ENCODE measurements at places on chromosomes 4 and X.

- no peak for DNase-seq
Measured at GRCh38 chr4:185379326-185380295, 16.1 kb downstream of the LRP2BP start.

GRCh38 chr4:163535657-163536056 is 41.2 kb downstream of the TMA16 start:
- DNase-seq: no peak

GRCh38 chr4:5956285-5957021 is 61.8 kb downstream of the C4orf50 start:
- DNase-seq: no peak

GRCh38 chr4:173504181-173504503 is 25.9 kb downstream of the HAND2 start:
- no peak for DNase-seq

DNA sequence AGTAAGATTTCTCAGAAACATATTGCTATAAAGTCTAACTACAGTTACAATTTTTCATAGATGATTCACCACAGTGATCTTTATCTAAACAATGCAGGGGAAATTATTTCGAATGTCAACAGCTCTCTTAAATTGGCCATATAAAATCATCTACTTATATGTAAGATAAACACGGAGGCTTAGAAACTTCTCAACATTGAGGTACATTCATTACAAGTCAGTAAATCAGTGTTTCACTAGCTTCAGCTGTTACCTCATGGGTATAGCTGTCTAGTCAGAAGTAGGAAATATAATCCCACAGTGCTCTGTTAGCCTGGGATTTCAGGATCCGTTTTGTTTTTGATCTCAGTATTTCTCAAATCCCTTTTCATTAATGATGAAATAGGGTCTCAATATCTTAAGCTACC is 43.2 kb downstream of the PCDH7 start:
- DNase-seq: peak; percentile 11

- DNase-seq: peak; percentile 34
Measured at GRCh38 chrX:68415316-68415715, 18.0 kb downstream of the OPHN1 start.

DNA sequence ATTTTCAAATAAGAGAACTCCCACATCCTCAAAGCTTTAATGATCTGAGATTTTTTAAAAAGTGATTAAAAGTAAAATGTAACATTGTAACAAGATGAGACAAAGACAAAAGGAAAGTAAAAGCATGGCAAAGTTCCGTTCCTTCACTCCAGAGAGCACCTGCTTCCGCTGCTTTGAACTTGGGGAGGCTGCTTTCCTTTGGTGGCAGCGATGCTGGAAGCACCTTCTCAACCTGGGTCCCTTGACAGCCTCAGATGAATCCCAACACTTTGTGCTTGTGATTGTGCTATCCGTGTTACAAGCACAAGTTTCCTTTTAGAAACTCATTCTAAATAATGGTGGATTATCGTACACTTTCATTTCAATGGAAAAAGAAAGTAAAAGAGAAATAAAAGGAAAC is 59.7 kb downstream of the HADH start:
- DNase-seq: no peak

Measured in GM03348 (cell line).